Activated T-helper 2 cell treated with anti-CD3 and anti-CD28 coated beads, Interferon-gamma antibody, Interleukin-2, Interleukin-4, amounts not matched to agents 10 μg/mL and 5 μg/mL and 100 μg/mL, durations not matched to agents 14 hours and 24 hours and 36 hours (primary cell): ENCODE measurements at places on chromosomes 7 and 10. TPM values are rescaled to one million over a fixed set of nuclear protein-coding genes. Genes with fewer than 3 reads are reported as not detected.

The C7orf33 gene
- total RNA-seq: not detected in 2 replicates

The SLC35G1 gene
- total RNA-seq: 5.9 and 6.0 TPM in 2 replicates

The FAM53B gene
- 18.1 and 19.3 TPM in 2 replicates for total RNA-seq

The SUFU gene
- total RNA-seq: 11.1 and 12.4 TPM in 2 replicates

The CDHR1 gene
- 0.32 and 0.34 TPM in 2 replicates for total RNA-seq

The FGFR2 gene
- total RNA-seq: not detected in 2 replicates

The IGFBP3 gene
- 0.41 and 0.48 TPM in 2 replicates for total RNA-seq

GRCh38 chr7:27191833-27192545, 7.0 kb upstream of the HOXA11 start:
- peaks cover 88% of the 10 kb centered on the region for H3K27me3 ChIP-seq
- H3K4me1 ChIP-seq: peaks cover 8% of the 10 kb centered on the region
- H3K27ac ChIP-seq: no peak overlapping the region
- H3K36me3 ChIP-seq: no peaks in the 10 kb centered on the region
- DNase-seq: no peak

GRCh38 chr10:80590585-80591125, 53.0 kb downstream of the SH2D4B start:
- H3K36me3 ChIP-seq: no peaks in the 10 kb centered on the region

DNA sequence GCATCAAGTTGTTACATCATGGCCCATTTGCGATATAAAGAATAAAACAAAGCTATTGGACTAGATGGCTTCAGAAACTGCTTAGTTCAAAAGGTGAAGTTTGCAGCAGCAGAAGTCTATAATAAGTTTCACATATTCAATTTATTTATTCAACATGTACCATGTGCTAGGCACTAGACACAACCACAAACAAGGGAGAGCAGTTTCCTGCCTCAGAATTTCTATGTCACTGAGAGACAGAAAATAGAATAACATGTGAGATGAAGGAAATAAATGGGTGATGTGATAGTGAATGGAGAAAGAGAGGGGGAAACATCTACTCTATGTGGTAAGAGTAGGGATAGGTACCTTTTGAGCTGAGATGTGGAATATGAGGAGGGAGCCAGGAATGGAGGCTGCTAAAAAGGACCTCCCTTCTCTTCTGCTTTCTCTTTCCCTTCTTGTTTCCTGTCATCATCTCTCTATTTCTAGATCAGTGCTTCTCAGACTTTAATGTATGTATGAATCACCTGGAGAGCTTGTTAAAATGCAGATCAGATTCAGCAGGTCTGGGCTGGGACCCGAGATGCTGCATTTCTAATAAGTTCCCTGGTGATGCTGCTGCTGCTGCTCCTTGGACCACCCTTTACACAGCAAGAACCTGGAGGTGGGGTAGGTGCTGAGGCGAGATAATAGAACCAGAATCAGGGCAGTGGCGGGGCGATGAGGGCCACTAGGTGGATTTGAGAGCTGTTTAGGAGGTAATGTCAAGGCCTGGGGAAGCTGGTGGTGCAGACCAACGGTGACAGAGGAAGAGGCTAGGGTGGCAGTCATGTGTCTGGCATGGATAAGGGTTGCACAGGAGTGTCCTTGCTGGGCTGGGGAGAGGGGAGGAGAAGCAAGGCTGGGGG, 13.7 kb upstream of the INMT start:
- H3K27ac ChIP-seq: peak overlapping the region; percentile 35
- H3K36me3 ChIP-seq: no peaks in the 10 kb centered on the region
- H3K4me1 ChIP-seq: peaks cover 18% of the 10 kb centered on the region
- H3K4me3 ChIP-seq: no peak overlapping the region
- DNase-seq: no peak

DNA sequence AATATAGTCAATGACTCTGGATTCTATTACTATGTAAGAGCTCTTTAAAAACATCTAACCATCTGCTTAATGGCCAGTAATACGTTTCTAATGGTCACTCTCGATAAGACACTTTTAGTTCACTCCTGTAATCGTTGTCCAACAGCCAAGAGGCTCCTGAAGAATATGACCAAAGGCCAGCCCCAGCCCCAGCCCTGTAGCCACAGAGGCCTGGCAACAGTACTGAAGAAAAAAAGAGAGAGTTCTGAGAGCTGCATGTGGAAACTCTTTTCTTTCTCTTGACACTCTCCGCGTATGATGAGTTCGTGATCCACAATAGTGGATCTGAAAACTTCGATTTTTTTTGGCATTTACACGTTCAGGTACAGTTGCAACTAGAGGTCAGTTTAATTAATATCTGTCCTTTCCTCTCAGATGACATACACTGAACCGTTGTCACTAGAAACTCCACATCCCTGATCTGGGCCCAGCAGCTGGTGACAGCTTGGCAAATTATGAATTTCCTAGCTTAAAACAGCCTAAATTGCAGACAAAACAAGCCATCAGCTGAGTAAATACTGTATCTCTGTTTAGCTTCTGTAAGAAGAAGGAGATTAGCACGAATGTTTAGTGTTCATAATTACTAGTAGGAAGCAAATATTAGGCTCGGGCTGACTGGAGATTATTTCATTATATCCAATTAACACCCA, 456.7 kb downstream of the LRMDA start:
- H3K4me3 ChIP-seq: no peak overlapping the region
- DNase-seq: no peak
- no peaks in the 10 kb centered on the region for H3K27me3 ChIP-seq
- H3K4me1 ChIP-seq: no peaks in the 10 kb centered on the region
- no peaks in the 10 kb centered on the region for H3K36me3 ChIP-seq

GRCh38 chr7:127594490-127594889, 954 bp downstream of the FSCN3 start:
- H3K27ac ChIP-seq: no peak overlapping the region
- H3K27me3 ChIP-seq: peaks cover 2% of the 10 kb centered on the region
- peaks cover 5% of the 10 kb centered on the region for H3K4me1 ChIP-seq
- peaks cover 23% of the 10 kb centered on the region for H3K36me3 ChIP-seq
- no peak overlapping the region for H3K4me3 ChIP-seq

DNA sequence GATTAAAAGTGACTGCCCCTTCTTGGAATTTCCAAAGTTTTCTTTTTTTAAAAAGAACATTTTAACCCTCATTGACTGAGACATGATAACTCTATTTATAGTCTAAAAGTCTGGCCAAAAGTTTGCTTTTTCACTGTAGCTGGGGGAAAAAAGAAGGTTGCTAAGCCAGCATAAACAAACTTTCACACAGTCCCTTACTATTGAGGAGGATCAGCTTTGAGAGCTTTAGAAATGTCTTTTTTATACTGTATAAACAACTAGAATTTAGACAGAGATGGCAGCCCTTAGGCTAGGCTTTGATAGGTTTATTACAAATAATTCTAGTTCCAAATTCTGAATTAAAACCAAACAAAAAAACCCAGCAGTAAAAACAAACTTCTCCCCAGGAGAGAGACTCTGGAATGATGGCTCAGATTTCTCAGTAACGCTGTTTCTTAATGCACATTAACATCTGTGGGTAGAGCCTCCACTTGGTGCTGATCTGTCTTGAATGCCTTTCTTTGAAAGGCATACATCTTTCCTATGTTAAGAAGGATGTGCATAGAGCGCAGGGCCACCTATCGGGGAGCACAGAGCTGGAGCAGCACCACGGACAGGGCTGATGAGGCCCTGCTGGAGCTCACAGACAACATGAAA, 100.9 kb upstream of the PDLIM1 start:
- no peaks in the 10 kb centered on the region for H3K36me3 ChIP-seq
- peaks cover 19% of the 10 kb centered on the region for H3K4me1 ChIP-seq
- no peak overlapping the region for H3K27ac ChIP-seq
- H3K27me3 ChIP-seq: peaks cover 14% of the 10 kb centered on the region
- H3K4me3 ChIP-seq: no peak overlapping the region
- DNase-seq: no peak

DNA sequence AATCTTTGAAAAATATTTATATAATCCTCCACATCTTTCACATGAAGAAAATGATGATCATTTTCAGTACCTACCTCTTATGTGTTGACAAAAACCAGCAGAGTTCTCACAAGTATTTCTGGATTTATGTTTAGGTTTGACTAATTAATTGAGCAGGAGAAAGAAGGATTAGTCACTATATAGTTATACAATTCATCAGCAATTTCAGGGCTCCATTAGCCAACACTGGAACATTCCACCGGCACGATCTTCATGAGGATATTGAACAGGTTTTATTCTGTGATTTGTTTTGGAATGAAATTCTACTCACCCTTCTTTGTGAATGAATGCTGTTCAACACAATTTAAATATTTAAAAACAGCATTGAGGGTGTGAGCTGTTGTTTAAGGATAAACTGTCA, 163.2 kb downstream of the SEM1 start:
- H3K36me3 ChIP-seq: no peaks in the 10 kb centered on the region
- H3K4me3 ChIP-seq: no peak overlapping the region
- H3K27me3 ChIP-seq: peaks cover 8% of the 10 kb centered on the region
- no peak overlapping the region for H3K27ac ChIP-seq

DNA sequence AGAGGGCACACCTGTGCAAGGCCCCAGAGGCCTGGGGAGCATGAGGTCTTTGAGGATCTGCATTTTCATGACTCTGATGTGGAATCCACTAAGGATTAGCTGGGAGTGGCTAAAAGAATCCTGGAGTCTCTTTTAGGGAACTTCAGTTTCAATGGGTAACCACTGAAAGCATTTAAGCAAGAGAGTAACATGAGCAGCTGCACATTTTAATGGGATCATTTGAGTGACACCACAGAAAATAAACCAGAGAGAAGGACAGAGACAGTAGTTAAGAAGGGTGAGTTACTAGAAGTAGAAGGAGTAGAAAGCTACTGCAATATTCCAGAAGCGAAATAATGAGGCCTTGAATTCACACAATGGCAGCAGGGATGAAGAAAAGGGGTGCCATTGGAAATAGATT, 5.2 kb downstream of the GOT1 start:
- no peak overlapping the region for H3K4me3 ChIP-seq
- no peaks in the 10 kb centered on the region for H3K27me3 ChIP-seq
- peaks cover 9% of the 10 kb centered on the region for H3K4me1 ChIP-seq
- no peak for DNase-seq
- H3K36me3 ChIP-seq: peaks cover 15% of the 10 kb centered on the region
- H3K27ac ChIP-seq: no peak overlapping the region

DNA sequence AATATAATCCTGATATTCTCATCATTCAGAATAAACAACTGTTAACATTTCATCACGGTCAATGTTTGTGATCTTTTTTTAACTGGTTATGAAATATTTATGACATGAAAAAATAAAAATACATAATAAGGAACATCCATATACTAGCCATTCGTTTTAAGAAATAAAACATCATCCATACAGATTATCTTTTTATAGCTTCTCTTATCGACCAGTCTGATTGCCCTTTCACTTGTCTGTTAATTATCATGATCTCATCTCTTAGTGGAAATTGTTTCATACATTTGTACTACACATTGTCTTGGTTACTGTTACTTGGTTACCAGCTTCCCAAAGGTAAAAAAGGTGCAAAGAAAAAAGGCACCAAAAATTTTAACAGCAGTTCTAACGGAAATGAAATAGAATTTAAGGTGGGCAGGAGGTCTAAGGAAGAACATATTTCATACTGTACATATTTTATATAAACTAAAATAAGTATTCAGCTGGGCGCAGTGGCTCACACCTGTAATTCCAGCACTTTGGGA, 8.4 kb downstream of the ARHGAP21 start:
- H3K4me1 ChIP-seq: peaks cover 16% of the 10 kb centered on the region
- no peak overlapping the region for H3K27ac ChIP-seq
- no peak overlapping the region for H3K4me3 ChIP-seq
- no peaks in the 10 kb centered on the region for H3K27me3 ChIP-seq
- no peak for DNase-seq
- peaks cover 4% of the 10 kb centered on the region for H3K36me3 ChIP-seq

DNA sequence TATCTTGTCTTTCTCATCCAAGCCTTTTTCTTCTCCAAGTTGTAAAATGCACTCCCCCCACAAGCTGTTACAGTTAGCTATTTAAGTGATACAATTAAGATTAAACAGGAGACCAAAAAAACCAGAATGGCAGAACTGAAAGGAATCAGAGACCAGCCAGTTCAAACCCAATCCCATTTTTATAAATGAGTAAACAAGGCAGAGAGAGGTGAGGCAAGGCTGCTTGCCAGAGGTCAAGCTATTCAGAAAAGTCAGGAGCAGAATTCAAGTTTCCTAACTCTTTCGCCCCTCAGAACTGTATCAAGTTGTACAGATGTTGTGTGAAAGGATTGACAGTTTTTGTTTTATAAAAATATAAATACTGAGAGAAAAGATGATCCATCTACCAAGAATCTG, 90.2 kb downstream of the ZFAND4 start:
- peaks cover 7% of the 10 kb centered on the region for H3K27me3 ChIP-seq
- H3K36me3 ChIP-seq: peaks cover 6% of the 10 kb centered on the region
- peaks cover 20% of the 10 kb centered on the region for H3K4me1 ChIP-seq
- no peak for DNase-seq

DNA sequence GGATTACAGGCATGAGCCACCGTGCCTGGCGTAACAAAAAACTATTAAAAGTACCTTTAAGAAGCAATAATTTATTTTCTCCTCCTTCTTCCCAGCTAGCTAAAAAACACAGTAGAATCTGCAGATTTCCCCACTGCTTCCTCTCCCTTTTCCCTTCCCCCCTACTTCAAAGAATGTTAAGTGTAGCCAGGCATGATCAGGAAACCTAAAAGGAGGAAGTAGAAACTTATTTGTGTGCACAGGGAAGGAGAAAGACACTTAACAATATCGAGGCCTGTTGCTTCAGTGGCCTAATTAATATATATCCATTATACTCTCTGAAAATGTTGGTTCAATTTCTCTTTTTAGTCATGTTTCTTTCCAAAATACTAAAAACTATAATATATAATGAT, 127.7 kb downstream of the NRBF2 start:
- DNase-seq: no peak
- no peak overlapping the region for H3K27ac ChIP-seq
- peaks cover 63% of the 10 kb centered on the region for H3K4me1 ChIP-seq
- no peak overlapping the region for H3K4me3 ChIP-seq
- peaks cover 59% of the 10 kb centered on the region for H3K36me3 ChIP-seq
- no peaks in the 10 kb centered on the region for H3K27me3 ChIP-seq

DNA sequence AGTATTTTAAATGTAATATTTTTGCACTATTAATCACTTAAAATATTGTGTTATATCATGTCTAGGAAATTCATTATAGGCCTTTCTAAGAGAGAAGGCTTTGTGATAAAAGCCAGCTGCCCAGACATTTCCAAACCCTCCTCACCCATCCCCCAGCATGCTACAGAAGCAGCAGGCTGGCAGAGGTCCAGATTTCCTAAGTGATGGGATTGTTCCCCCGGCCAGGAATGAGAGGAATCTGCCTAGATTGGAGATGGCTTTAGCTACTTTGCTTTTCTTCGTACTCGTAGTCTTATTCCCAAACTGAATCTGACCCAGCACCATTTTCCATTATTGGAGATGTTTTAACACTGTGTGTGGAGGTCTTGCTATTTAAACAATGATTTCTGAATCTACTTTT, 29.4 kb downstream of the CDK14 start:
- DNase-seq: no peak
- H3K27ac ChIP-seq: no peak overlapping the region
- H3K27me3 ChIP-seq: peaks cover 2% of the 10 kb centered on the region
- H3K4me3 ChIP-seq: no peak overlapping the region
- H3K36me3 ChIP-seq: no peaks in the 10 kb centered on the region
